ENCODE measurements at places on chromosomes 4 and X.

- DNase-seq, result no peak
These were observed 198.4 kb downstream of the GLUD2 start for GRCh38 chrX:121245763-121246162.

DNA sequence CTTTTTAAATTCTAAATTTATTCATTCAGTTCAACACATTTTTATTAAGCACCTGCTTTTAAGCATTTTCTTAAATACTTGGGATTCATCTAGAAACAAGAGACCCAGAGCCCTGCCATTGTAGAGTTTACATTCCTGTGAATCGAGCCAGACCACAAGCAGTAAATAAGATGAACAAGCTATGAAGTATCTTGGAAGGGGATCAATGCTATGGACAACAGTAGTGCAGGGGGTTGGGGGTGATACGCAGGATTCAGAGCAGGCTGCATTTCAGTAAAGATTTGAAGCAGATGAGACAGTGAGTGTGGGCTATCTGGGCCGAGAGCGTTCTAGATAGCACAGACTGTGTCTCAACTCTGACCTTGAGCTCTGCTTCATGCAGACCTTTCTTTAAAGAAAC is 35.1 kb downstream of the CLDN22 start:
- DNase-seq, result no peak

GRCh38 chrX:119228512-119229252 is 7.4 kb upstream of the PGRMC1 start:
- no peak for DNase-seq

- DNase-seq, result no peak
These were observed 91.6 kb downstream of the APBB2 start for GRCh38 chr4:41122775-41123174.

- DNase-seq, result no peak
These were observed 137.5 kb downstream of the RASL11B start for GRCh38 chr4:52999626-53000025.

- no peak for DNase-seq
These were observed 31.6 kb upstream of the MAML3 start for GRCh38 chr4:140185412-140186081.

- no peak for DNase-seq
These were observed 10.5 kb downstream of the FGF5 start for GRCh38 chr4:80276931-80277330.

DNA sequence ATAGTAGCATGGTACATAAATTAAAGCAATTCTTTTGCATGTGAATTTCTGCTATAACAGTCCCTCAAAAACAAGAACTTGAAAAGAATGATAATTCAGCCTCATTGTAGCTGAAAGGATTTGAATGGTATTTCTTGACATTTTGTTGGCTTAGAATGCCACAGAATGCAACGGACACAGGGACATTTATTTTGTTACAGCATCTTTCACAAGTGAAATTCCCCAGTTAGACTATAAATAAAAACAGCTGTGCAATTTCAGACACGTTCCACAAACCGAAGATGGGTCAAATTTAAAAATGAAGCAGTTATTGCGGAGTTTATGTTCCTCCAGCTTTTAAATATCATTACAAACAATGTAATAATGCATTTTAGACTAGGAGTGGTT is 82.8 kb upstream of the AMELX start:
- DNase-seq, result no peak

DNA sequence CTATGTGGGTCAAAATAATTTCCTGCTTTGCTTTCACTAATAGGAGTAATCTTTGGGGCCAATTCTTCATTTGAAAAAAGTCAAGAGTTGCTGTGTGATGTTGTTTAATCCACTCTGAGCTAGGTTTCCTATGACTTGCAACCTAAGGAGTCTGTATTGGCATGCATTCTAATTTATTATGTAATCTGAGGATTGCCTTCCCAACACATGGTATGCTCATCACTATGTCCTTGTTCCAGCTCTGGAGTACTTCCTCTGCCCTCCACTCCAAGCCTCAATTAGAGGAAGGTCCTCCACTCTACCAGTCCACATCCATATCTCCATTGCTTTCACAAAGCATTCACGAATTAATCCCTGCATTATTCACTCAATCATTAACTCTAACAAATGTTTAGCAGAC is 56.1 kb downstream of the PPP3CA start:
- DNase-seq, result no peak

- DNase-seq, result no peak
These were observed 114.3 kb downstream of the NKX6-1 start for GRCh38 chr4:84384801-84385200.

- DNase-seq, result no peak
These were observed 48.9 kb upstream of the SPP1 start for GRCh38 chr4:87926554-87927098.

GRCh38 chr4:81555489-81555888 is 83.8 kb upstream of the RASGEF1B start:
- no peak for DNase-seq

- no peak for DNase-seq
These were observed 602.8 kb upstream of the DIPK2B start for GRCh38 chrX:45803383-45803921.

- no peak for DNase-seq
These were observed 125.4 kb upstream of the CXorf66 start for GRCh38 chrX:140090800-140091124.

DNA sequence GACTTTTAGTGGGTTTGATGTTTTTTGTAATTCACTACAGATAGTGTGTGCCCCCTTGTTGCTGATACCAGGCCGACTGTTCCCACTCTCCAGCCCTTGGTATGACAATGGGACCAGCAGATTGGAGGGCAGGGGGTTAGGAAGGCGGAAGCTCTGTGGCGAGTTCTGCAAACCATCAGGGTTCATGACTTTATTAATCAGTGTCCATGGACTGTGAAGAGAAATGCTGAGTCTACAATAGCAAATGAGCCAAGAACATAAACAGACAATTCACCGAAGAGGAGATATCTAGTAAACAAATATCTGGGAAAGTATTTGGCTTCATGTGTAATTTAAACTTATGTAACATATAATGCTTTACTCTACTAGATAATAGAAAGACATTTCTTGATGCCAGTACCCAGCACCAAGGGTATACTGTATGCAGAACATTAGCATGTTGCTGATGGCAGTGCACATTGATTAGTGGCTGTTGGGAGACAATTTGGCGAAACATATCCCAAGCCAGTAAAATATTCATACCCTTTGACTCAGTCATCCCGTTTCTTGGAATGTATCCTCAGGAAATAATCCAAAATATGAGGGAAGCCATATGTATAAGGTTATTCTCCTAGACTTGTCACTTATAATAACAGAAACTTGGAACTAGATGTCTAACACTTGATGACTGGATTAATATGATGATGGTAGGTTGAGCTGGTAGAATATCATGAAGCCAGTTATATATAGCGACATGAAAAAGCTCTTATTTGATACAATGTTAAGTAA is 169.4 kb downstream of the PTTG2 start:
- DNase-seq, result no peak

- no peak for DNase-seq
These were observed 20.9 kb upstream of the MTM1 start for GRCh38 chrX:150547375-150548115.

DNA sequence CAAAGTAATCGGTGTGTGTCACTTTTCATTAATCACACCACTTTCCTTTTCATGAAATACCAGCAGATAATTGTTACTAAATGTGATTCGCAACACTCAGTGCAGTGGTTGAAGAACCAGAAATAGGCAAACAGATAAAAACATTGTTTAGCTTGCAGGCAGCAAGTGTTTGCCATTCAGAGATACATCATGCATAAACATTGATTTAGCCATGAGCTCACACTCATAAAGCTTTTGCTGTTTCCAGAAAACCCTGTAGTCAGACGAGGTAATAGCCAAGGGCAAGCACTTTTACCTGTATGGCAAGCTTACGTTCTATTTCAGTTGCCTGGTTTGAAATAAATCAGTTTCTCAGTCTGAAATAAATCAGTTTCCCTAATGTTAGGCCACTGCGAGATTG is 542.0 kb upstream of the TENM3 start:
- DNase-seq, result no peak

GRCh38 chr4:72857787-72858186 is 211.7 kb downstream of the COX18 start:
- no peak for DNase-seq

GRCh38 chr4:180695851-180696250 is 1547.4 kb upstream of the TENM3 start:
- DNase-seq, result no peak

GRCh38 chr4:143357161-143357845 is 20.6 kb downstream of the GAB1 start:
- no peak for DNase-seq

DNA sequence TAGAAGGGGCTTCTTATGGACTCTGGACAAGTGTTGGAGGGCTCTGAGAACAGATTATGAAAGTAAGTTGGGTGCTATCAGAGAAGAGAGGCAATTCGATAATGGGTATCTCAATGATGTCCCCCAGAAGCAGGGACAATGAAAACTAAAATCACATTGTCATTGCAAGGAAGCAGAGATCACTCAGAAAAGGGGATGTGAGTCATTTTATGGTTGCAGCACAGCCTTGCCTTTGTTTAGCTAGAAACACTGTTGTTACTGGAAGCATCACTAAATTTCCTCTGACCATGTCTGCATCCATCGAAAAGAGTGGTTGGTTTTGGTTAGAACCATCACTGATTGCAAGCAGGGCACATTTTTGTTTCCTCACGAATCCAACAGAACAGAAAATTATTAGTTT is 246.8 kb upstream of the NWD2 start:
- no peak for DNase-seq

GRCh38 chr4:56261027-56261426 is 126.3 kb downstream of the AASDH start:
- no peak for DNase-seq

DNA sequence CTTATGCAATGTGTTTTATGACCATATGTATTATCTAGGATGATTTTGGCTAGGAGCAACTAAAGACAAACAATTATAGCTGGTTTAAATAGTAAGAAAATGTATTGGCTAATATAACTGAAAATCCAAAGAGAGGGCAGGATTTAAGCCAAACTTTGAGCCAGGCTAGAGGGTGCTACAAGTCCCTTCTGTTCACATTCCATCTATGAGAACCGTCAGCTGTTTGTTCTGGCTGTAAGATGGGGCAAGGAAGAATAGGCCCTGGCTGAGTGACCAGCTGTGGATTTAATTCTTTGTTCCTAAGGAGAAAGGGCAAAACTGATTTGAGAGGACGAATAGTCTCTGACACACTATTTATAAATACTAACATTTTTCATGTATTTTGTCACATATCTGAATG is 79.2 kb upstream of the UGT8 start:
- DNase-seq, result no peak

DNA sequence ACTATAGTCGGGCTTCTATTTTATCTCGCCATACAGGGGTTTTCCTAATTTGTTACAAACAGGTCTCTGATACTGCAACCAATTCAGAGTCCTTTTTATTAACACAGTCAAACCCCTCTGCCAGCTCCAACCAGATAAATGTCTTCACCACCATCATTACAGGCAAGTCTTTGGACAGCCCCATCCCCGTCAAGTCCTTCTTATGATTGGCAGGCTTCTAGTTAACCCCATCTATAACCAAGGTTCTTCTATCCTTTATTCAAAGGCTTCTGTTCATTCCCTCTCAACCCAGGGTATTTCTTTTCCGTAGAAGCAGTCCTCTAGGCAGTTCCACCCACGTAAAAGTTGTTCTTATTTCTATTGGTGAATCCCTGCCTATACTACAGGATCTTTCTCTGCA is 29.9 kb upstream of the FOXR2 start:
- DNase-seq, result no peak

GRCh38 chr4:182835006-182835740 is 82.0 kb downstream of the DCTD start:
- no peak for DNase-seq

DNA sequence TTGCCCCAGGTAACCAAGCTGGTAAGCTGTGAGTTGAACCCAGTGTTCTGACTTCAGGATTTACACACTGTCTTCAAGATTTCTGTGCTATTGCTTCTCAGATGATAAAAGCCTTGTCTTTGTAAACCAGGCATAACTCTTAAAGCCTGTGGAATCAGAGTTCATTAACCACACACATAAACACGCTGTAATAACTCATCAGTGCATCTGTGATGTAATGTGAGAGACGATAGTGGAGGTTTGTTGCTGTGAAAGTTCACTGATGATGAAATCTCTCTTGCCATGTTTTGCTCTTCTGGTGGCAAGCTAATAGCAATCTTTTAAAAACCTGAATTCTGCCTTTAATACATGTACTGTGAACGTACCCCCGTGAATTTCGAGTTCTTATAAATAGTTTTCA is 41.5 kb downstream of the CLCN4 start:
- no peak for DNase-seq

DNA sequence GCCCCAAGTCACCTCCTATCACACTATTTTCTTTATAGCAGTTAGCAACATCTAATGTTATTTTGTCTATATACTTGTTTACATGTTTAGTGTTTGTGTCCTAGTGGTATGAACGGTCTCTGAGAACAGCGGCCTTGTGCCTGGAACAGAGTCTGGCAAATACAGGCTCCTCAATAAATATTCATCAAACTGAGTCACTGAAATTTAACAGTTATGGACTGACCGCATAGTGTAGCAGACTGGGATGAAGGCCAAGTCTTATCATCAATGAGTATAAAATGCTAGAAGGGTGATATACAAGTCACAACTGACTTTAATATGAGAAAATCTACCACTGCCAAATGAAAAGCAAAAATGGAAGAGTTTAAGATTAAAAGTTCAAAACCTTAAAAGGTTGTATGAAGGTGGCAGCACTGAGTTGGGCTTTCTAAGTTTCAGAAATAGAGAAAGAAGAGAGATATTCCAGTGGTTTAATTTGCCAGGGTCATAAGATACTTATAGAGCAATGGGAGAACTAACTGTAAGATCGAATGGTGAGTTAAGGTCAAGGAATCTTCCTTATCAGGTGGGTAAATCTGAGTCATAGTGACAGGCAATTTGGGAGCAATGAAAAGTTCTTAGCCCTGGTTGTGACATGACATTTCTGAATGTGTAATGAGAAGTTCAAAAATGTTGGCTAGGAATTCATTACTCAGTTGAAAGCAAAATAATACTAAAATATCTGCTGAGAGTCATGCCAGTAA is 34.9 kb downstream of the ELOVL6 start:
- no peak for DNase-seq

- no peak for DNase-seq
These were observed 15.2 kb upstream of the KIAA0232 start for GRCh38 chr4:6767386-6767747.

GRCh38 chr4:1874201-1874600 is 3.0 kb downstream of the NSD2 start:
- DNase-seq, result no peak

DNA sequence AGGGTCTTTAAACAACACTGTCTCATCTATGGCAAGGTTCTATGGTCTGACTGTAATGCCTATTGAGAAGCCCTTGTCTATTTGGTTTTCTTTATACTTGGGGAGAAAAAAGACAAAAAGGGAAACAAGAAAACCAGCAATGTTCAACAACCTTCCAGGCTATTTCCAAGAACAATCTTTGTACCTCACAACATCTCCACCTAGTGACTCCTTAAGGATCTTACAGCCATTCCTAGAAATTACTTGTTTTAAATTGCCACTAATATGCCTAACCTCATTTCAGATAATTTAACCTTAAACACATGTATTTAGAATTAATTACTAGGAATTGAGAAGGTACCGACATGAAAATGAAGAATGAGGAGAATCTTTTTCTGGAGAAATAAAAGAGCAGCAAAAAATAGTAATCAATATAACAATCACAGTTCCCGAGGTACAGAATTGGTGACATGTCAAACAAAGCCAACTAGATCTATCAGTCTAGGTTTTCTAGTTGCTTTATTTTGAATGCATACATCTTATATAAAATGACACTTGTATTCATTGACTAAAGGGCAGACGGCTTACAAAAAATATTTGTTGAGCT is 1.6 kb upstream of the RBM46 start:
- DNase-seq, result no peak

GRCh38 chr4:38964942-38965775 is 67.0 kb downstream of the TMEM156 start:
- no peak for DNase-seq

GRCh38 chrX:63754136-63754859 is 30.7 kb downstream of the ARHGEF9 start:
- DNase-seq, result no peak
